ENCODE measurements at places on chromosomes 11 and 22.
A peak's percentile ranks its signal among the peaks of the same experiment; 100 is the strongest.

- DNase-seq, result no peak
These were observed 564.2 kb upstream of the KIRREL3 start for GRCh38 chr11:127564810-127565209.

DNA sequence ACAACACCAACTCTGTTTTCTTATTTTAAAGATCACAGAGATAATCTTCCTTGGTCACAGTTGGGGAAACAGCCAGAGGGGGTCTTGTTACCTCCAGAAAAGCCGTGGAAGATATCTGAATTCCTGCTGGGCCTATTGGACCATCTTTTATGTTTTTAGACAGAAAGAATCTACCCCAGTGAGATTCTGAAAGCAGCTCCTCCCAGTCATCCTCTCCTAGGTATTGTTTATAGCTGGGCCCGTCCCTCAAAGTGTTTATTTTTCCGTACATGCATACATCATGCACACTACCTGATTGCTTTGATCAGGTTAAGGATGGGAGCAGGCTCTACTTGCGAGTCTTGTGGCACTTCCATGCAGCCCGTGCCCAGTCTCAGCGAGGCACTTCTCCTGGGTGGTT lies 742.4 kb downstream of the NTM start:
- no peak for DNase-seq

GRCh38 chr11:101341578-101341977 lies 212.0 kb upstream of the PGR start:
- DNase-seq, result no peak

DNA sequence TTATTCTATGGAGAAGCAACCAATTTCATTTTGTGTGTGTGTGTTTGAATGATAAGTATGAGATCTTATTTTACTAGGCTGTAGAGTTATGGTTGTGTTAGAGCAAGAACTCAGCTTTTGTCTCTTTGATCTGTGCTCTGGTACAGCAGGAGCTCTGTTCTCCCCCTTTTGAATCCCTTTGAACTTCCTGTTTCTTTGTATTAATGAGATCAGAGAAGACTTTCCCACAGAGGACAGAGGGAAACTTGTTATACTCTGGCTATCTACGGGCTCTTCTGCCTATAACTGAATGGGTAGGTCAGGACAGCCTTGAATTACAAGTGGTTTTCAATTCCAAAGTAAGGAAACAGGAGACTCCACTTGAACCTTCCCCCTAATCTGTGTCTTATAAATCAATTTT lies 1015.0 kb upstream of the RAG2 start:
- no peak for DNase-seq

- peak; percentile 42 for DNase-seq
These were observed at the start of gene RBFOX2 for GRCh38 chr22:36028646-36029405. TSS of gene RBFOX2 (minus strand) at chr22:36028824. CDS start at chr22:36028425, 399 bp downstream.

DNA sequence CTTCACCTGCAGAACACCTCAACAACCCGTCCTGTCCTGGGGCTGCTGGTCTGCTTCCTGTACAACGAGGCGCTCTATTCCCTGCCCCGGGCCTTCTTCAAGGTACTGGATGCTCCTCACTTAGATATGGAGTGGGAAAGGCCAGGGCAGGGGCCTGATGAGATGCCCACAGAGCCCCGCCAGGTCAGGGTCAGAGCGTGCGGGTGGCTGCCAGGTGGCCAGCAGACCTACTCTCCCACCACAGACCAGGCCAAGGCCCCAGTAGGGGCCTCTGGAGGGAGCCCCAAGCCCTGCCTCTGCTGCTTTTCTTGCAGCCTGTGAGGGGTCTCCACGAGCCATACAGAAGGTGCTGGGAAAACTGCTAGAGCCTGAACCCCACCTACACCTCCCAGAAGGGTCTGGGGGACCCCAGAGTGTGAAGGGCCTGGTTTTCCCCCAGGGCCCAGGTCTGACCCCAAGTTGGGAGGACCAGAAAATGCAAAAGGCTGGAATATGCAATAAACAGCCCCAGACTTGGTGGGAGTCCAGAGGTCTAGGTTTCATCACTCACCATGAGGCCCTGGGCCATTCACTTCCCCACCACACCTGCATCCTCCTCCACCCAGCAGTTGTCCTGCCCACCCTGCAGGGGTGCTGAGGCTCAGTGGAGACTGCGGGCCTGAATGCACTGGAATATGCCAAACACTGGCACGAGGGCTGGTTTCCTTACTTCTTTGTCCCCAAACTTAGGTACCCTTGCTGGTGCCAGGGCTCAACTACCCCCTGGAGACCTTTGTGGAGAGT lies 14.7 kb downstream of the ZDHHC24 start:
- DNase-seq, result no peak

Data from naive thymus-derived CD4-positive, alpha-beta T cell (primary cell).